Activated CD4-positive, alpha-beta T cell treated with anti-CD3 and anti-CD28 coated beads, Interleukin-2, Interleukin-6, amounts not matched to agents 100 ng/mL and 50 ng/mL, durations not matched to agents 16 hours and 8 hours (primary cell): ENCODE measurements at places on chromosomes 3 and 15.

GRCh38 chr15:40098489-40099261 is 10.0 kb downstream of the BMF start:
- DNase-seq: peak; percentile 89

DNA sequence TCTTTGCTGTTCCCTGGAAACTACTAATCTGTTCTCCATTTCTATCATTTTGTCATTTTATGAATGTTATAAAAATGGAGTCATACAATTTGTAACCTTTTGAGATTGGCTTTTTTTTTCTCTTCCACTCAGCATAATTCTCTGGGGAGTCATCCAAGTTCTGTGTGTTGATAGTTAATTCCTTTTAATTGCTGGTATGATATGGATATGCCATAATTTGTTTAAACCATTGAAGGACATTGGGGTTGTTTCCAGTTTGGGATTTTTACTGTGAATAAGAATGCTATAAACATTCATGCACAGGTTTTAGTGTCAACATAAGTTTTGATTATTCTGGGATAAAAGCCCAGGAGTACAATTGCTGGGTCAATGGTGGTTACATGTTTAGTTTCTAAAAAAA is 279.4 kb downstream of the WNT5A start:
- no peak for DNase-seq

- DNase-seq: no peak
Observed at GRCh38 chr3:156264771-156265170, 144.4 kb downstream of the KCNAB1 start.

DNA sequence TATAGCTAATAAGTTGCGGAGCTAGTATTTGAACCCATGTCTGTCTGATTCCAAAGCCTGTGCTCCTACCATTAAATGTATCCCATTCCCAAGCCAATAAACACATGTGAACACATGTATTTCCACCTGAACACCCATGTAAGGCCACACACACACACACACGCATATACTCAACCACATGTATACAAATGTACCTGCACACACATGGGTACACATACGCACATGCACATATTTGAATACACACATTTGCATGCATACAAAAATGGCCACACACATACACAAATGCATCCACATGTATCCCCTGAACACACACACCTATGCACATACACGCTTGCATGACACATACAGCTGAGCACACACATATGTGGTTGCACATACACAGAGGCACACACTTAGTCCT is 5.4 kb upstream of the MRPS22 start:
- DNase-seq: no peak

- DNase-seq: no peak
Observed at GRCh38 chr3:98806521-98806920, 43.4 kb downstream of the ST3GAL6 start.

- DNase-seq: no peak
Observed at GRCh38 chr3:151142929-151143328, 57.5 kb downstream of the MED12L start.

DNA sequence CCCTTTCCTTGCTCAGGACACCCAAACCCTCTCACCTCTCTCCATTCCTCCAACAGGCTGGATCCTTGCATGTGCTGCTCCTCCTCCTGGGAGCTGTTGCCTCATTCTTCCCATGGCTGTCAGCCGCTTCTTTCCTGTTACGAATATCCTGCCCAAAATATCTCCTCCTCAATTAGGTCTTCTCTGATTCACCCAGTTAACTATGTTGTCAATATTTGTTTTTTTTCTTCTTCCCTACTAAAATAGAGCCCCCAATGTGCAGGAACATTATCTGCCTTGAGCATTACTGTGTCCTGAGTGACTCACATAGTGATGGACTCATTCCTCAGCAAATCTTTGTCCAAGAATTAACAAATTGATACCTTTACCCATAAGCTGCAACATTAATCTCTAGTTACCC is 357.2 kb downstream of the CLSTN2 start:
- no peak for DNase-seq

GRCh38 chr15:61633951-61634350 is 404.8 kb upstream of the RORA start:
- no peak for DNase-seq

DNA sequence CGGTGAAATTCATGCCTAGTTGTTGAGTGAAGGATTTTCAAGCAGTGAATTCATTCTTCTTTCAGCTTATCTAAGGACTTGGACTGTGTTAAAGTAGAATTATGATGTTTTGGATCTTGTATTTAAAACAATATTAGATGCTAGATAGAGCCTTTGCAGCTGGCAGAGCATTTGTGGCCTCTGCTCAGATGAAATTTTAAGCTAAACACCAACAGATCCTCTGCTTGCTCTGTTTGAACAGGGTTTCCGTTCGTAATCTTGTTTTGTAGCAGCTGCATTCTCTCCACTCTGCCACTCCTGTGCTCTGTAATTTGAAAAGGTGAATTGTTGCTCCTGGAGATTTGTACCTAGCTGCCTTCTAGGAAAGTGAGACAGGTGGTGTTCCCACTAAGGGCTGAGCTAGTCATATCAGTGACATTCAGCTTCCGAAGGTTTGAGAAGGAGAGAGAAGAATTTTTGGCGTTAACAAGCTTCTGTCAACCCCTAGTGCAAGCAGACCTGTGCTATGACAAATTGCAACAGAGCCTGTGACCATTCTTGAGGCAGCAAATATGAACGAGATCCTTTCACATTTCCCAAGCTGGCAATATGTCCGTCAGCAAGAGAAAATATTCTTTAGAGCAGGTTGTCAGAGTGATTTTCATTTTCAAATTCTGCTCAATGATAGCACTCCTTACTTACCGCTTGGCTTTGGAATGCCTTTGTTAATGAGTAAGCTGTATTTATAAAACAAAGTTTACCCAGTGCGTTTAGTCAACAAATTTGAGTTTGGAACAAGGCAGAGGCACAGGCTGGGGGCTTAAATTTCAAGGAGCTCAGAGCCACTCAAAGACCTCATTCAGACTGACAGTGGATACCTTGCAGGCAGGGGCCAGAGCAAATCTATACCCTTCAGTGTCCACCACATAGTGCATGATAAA is 5.3 kb downstream of the CHST2 start:
- no peak for DNase-seq

DNA sequence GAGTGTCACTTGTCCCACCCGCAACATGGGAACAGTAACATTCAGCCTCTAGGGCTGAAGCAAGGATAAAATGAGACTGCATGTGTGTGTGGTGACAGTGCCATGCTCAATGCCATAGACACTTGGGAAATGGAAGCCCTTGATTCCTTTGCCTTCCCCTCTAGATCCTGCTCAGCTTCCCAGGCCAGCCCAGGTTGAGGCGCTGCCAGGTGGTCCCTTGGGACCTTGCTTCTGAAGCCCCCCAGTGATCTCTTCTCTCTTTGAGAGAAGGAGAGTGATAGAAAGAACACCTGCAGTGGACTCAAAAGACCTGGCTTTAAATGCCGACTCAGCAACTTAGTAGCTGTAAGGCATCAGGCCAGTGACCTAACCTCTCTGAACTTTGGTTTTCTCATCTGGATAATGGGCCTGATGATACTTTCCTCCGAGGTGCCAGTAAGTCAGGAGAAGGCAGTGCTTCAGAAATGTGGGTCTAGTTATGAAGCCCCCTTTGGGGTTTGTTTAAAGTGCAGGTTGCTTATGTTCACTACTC is 144.5 kb downstream of the RPLP1 start:
- DNase-seq: no peak

DNA sequence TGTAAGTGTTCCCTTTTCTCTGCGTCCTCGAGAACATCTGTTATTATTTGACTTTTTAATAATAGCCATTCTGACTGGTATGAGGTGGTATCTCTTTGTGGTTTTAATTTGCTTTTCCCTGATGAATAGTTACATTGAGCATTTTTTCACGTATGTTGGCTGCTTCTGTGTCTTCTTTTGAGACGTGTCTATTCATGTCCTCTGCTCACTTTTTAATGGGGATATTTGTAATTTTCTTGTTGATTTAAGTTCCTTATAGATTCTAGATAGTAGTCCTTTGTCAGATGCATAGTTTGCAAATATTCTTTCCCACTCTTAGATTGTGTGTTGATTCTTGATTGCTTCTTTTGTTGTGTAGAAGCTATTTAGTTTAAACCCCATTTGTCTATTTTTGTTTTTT is 179.2 kb downstream of the DOCK3 start:
- DNase-seq: no peak

DNA sequence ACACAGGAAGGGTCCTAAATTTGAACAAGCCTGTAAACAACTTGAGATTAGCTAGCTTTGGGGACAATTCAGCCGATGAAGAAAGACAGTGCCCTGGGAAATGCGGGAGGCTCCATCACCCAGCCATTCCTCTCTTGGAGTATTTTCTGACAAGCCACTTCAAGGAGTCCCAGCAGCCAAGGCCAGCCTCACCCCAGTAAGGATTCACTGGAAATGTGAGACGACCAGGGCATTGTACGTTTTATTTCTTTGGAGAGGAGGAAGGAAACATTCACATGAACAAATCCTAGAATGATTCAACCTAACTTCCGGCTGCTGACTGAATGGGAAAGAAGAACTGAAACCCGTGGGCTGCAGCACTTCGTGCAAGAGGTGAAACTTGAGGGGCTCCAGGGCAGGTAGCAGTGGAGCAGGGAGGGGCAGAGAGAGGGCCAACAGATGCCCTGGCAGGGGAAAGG is 116.4 kb upstream of the ARHGEF3 start:
- DNase-seq: peak; percentile 89

GRCh38 chr15:99635794-99636193 is 70.0 kb downstream of the MEF2A start:
- DNase-seq: peak; percentile 66

DNA sequence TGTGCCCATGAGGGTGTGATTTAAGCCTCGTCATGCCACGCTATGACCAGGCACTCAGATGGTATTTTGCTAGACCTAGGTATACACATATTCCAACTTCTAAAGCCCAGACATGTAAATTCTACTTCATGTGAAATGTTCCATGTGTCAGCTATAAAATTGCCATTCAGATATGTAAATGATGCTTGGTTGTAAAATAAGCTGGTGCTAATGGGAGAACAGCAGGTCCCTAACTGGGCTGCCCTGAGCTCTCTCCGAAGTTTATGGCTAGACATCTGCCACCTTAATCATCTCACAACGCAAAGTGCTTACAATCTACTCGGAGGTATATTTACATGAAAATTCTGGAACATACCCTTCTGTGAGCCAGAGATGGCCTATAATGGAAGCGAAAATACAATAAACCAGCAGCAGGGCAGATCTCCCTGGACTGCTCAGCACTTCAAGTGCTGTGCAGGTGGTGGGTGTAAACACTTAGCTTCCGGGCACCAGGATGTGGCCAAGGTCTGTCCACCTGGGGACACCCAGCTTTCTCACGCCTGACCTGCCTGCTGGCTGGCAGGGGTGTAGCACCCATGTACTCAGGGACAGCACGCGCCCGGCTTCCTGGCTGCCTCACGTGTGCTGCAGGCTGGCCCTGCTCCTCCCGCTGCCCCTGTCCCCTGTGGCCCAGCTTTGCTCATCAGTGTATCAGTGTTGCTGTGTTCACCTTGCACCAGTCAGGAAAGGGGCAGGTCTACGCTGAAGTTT is 82.0 kb downstream of the CHDH start:
- DNase-seq: no peak

DNA sequence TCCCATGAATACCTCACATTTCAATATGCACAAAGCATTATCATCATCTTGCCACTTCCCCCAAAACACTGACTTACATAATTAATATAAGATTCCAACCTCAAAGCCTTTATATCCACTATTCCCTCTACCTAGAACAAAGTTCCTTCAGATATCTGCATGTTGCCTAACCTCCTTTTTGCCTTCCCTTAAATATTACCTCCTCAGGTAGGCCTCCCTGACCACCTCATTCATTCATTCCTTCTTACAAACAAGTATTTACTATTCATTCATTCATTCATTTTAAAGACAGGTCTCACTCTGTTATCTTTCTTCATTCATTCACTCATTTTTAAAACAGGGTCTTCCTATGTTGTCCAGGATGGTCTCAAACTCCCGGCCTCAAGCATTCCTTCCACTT is 18.6 kb downstream of the DYNC1LI1 start:
- DNase-seq: no peak

GRCh38 chr3:177348974-177349373 is 151.7 kb upstream of the TBL1XR1 start:
- DNase-seq: no peak
